ENCODE measurements at places on chromosomes 16 and 17. TPM values are rescaled to one million over a fixed set of nuclear protein-coding genes. Genes with fewer than 3 reads are reported as not detected.

GRCh38 chr16:81443688-81444447, 740 bp upstream of the CMIP start:
- DNase-seq = peak; percentile 67
- H3K36me3 ChIP-seq = no peaks in the 10 kb centered on the region
- peaks cover 22% of the 10 kb centered on the region for H3K4me1 ChIP-seq
- H3K27me3 ChIP-seq = no peaks in the 10 kb centered on the region

- no peak overlapping the region for H3K27ac ChIP-seq
- no peaks in the 10 kb centered on the region for H3K4me1 ChIP-seq
- no peaks in the 10 kb centered on the region for H3K27me3 ChIP-seq
- no peaks in the 10 kb centered on the region for H3K36me3 ChIP-seq
- no peak for DNase-seq
These were observed 58.3 kb downstream of the AKAP1 start for GRCh38 chr17:57143361-57143760.

DNA sequence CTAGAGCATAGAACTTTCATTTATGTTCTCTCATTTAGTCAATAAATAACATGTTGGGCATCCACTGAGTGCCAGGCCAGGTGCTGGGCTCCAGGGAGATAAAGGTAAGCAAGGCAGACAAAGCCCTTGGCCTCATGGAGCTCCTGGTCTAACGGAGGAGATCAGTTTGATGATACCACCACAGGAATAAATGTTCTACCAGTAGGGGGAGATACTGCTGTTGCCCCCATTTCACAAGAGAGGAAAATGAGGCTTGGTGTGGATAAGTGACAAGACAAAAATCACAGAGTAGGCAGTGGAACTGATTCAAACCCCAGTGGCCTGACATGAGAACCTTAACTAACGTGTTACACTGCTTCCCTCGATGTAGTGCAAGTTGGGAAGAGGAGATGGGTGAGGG, 80.4 kb upstream of the ERCC4 start:
- H3K27me3 ChIP-seq = no peaks in the 10 kb centered on the region
- no peak overlapping the region for H3K4me3 ChIP-seq

DNA sequence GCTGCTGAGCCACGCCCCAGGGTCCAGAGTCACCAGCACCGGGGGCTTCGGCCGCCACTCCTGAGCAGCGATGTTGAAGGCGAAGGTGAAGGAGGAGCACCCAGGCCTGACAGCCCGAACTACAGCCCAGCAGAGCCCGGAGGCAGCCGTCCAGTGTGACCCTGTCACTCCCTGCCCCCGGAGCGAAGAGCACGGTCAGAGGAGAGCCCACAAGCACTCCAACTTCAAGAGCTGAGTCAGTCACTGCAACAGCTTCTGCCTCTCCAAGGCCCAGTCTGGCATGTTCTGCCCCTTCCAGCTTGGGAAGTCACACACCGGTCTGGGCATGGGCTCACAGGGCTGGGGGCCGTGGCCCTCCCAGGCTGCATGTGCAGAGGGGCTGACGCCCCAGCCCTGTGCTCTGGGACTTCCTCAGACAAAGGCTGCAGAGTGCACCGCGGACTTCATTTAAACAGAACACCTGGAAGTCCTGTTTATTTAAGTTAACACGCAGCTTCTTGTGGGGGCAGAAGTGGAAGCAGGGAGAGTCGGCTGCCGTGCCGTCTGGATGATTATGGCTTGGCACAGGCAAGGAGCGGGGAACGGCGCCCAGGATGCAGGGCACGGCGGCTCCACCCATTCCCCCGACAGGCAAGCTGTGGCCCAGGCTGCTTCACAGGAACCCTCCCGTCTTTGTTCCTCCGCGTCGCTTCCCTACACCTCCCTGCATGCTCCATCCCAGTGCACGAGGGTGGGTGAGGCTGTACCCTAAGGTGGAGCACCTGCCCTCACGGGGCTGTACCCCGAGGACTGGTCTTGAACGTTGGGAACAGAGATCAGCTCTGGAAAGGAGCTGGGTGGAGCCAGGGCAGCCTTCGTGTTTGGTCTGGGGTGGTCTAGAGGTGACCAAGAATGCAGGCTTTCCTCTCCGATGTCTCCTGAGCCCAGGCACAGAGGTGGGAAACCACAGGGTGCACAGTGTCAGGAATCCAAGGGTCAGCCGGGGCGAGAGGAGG, 68.9 kb upstream of the METRNL start:
- no peak overlapping the region for H3K27ac ChIP-seq
- H3K27me3 ChIP-seq = no peaks in the 10 kb centered on the region
- DNase-seq = no peak
- H3K4me1 ChIP-seq = no peaks in the 10 kb centered on the region
- no peaks in the 10 kb centered on the region for H3K36me3 ChIP-seq

GRCh38 chr16:6122401-6122800, 1024.8 kb upstream of the EEF2KMT start:
- H3K27me3 ChIP-seq = no peaks in the 10 kb centered on the region
- no peak for DNase-seq
- no peaks in the 10 kb centered on the region for H3K4me1 ChIP-seq
- no peak overlapping the region for H3K27ac ChIP-seq

DNA sequence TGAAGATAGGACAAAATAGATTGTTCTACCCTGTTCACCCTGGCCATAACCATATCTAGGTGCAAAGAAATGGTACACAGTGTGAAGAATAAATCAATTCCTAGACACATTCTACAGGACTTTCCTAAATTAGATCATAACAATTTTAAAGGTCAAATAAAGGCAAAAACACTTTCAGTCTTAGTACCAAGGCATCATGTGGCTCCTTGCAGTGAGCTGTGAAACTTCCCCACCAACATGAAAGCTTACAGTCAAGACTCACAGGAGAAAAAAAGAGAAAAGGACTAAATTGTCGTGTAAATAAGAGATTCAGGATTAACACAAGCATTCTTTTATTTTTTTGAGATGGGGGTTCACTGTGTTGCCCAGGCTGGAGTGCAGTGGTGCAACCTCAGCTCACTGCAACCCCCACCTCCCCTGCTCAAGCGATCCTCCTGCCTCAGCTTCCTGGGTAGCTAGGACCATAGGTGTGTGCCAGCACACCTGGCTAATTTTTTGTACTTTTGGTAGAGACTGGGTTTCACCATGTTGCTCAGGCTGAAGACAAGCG, 14.2 kb downstream of the NSMCE1 start:
- peak; percentile 14 for DNase-seq
- H3K4me1 ChIP-seq = peaks cover 37% of the 10 kb centered on the region
- peaks cover 25% of the 10 kb centered on the region for H3K36me3 ChIP-seq
- H3K27ac ChIP-seq = no peak overlapping the region
- H3K27me3 ChIP-seq = no peaks in the 10 kb centered on the region

DNA sequence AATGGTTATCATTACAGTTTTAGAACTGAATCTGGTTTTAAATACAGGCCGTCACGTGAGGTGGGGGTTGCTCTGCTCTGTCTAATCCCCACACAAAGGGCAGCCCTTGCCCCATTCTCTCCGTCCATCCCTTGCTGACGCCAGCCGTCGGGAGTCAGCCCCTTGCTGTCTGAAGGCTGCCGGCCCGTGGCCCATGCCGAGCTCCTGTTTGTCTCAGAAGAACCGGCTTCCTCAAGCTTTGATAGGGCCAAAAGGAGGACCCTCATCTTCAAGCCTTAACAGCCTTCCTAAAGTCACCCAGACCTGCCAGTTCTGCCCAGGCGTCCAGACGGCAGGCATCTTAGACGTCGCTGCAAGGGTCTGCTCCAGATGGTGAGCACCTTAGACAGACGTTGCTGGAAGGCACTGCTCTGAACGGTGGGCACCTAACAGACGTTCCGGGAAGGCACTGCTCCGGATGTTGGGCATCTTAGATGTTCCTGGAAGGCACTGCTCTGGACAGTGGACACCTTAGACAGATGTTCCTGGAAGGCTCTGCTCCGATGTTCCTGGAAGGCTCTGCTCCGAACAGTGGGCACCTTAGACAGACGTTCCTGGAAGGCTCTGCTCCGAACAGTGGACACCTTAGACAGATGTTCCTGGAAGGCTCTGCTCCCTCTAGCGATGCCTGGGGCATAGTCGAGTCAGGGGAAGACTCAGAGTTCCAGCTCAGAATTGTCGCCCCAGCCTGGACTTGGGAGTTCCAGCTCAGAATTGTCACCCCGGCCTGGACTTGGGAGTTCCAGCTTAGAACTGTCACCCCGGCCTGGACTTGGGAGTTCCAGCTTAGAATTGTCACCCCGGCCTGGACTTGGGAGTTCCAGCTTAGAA, 35.1 kb upstream of the CHMP6 start:
- peak; percentile 25 for DNase-seq
- no peak overlapping the region for H3K27ac ChIP-seq
- no peak overlapping the region for H3K4me3 ChIP-seq
- peaks cover 28% of the 10 kb centered on the region for H3K36me3 ChIP-seq
- H3K4me1 ChIP-seq = peaks cover 18% of the 10 kb centered on the region
- no peaks in the 10 kb centered on the region for H3K27me3 ChIP-seq

DNA sequence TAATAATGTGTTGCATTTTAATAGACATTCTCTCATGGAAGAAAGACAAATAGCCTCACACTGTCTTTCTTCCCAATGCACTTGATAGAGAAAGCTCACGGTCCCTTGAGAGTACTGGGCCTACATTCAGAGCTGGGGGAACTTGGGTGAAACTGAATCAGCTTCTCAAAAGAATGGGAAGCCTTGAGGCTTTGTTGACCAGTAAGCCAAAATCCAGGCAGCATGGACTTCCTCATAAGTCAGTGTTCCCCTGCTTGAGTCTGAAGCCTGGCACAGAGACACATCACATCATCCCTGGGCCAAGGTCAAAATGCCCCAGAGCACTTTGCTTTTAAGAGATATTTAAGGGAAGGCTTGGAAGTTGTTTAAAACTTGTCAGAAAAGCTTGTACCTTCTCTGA, 302.2 kb upstream of the SALL1 start:
- no peaks in the 10 kb centered on the region for H3K4me1 ChIP-seq
- H3K27ac ChIP-seq = no peak overlapping the region
- no peak for DNase-seq
- H3K4me3 ChIP-seq = no peak overlapping the region

- H3K27me3 ChIP-seq = no peaks in the 10 kb centered on the region
- H3K4me3 ChIP-seq = no peak overlapping the region
- H3K36me3 ChIP-seq = no peaks in the 10 kb centered on the region
- DNase-seq = no peak
- no peak overlapping the region for H3K27ac ChIP-seq
- no peaks in the 10 kb centered on the region for H3K4me1 ChIP-seq
These were observed 473.9 kb downstream of the PMP22 start for GRCh38 chr17:14791221-14791620.

DNA sequence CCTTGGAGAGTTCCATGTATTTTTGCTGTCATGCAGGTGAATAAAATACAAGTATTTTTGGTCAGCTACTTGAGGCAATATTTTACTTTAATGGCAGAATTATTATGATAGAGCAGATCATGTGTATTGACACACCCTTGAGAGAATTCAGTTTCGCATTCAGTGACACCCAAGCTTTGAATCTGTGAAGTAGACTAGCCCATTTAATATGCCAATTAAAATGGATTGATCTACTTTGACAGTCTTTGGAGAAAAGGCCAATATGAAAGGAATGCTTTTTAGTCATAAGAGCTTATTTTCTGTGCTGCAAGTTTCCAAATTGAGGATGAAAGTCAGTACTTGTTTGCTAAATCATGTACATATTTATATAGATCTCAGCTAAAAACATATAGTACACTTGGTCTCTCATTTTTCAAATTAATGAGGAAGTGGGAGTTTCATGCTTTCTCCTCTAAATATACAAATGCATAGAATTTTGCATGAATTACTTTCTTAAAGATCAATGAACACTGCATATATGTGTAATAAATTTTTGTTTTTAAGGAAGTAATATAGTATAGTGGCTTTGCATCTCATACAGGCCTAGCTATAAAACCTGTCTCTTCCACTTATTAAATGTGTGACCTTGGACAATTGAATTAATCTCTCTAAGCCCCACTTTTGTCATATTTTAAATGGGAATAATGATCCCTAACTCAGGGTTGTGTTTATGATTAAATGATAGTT, 161.5 kb downstream of the PHKB start:
- no peaks in the 10 kb centered on the region for H3K27me3 ChIP-seq
- no peaks in the 10 kb centered on the region for H3K36me3 ChIP-seq
- DNase-seq = no peak
- H3K4me3 ChIP-seq = no peak overlapping the region

Gene WNT3
- 2.2 TPM for total RNA-seq

Gene TSNAXIP1
- 3.5 TPM for total RNA-seq

DNA sequence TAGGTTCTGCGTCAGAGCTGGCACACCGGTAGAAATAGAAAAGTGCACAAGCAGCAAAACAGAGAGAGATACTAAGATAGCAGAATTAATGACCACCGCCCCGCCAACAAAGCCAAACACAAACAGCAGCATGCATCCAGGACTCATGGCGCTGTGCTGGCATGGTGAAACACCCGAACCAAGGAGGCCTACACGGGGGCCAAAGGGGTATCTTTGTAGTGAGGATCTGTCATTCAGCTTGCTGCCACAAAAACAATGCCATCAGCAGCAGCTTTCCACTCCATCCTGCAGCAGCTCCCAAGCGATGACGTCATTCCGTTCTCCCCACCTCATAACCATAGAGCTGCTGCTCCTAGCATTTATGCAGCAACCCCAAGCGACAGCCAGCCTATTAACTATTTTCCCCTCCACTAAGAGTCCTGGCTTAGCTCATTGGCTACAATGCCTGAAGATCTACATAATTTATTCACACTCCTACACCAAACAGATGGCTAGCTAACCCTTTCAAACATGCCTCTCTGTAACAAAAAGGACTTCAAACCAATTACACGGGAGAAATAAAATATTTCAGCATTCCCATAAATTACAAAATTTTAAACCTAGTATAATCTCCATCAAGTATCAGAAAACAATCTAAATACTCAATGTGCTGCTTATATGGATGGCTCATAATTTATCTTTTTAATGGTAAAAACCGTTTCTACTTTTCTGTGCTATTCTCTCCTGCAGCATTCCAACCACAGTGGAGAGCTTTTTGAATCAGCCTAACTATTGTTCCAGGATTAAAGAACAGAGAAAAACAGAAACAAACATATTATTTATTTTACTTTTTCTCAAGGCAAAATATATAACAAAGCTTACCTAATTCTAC, 73.9 kb downstream of the SPAG9 start:
- peaks cover 6% of the 10 kb centered on the region for H3K4me1 ChIP-seq
- DNase-seq = no peak
- no peak overlapping the region for H3K27ac ChIP-seq
- peak overlapping the region; percentile 18 for H3K4me3 ChIP-seq
- no peaks in the 10 kb centered on the region for H3K27me3 ChIP-seq

DNA sequence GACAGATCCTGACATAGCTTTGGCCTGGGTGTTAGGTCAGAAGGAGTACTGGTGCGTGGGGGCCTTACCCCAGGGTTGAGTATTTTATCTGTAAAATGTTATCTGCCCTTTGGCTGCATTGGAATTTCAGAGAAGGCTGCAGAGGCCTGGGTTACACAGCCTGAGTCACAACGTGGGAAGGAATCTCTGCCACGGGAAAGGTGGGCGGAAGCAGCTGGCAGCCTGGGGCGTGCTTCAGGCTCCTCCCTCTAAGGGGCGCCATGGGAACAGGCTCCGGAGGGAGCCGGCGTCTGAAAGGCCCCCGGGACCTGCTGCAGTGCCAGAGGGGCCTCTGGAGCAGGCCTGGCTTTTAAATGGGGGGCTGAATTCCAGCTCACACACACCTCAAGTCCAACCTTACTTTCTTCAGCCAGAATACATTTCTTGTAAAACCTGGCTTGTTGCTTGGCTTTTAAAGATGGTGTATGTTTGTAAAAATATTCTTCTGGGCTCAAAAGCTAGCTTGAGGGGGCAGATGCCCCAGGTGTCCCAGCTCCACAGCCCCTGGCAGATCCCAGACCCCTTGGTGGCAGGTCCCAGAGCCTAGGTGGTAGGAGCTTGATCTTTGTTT, 142.2 kb downstream of the RAB11FIP4 start:
- no peaks in the 10 kb centered on the region for H3K27me3 ChIP-seq
- H3K27ac ChIP-seq = no peak overlapping the region
- peaks cover 31% of the 10 kb centered on the region for H3K36me3 ChIP-seq
- no peaks in the 10 kb centered on the region for H3K4me1 ChIP-seq
- no peak for DNase-seq

All from lower lobe of right lung (tissue), 2 donors.